Left kidney (tissue), 8 donors: ENCODE measurements at places on chromosomes 13 and 19.

DNA sequence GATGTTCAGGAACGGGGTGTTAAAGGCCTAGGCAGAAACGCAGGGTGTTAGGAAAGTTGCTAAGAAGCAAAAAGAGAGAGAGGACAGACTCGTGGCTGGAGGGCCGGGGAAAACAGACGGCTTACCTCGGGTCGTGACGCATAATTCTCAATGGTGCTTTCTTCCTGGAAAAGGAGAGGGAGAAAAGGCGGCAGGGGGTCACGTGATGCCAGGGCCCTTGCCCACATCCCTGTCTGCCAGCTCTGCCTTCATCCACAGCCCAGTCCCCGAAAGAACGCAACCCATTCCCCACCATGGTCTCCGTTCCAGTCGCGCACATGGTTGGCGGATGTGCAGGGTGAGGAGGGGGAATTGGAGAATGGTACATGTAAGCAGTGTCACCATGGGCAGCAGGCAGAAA lies 1.6 kb downstream of the KRTDAP start:
- DNase-seq, result no peak

GRCh38 chr13:33123066-33123859 lies 107.0 kb downstream of the KL start:
- DNase-seq, result no peak

DNA sequence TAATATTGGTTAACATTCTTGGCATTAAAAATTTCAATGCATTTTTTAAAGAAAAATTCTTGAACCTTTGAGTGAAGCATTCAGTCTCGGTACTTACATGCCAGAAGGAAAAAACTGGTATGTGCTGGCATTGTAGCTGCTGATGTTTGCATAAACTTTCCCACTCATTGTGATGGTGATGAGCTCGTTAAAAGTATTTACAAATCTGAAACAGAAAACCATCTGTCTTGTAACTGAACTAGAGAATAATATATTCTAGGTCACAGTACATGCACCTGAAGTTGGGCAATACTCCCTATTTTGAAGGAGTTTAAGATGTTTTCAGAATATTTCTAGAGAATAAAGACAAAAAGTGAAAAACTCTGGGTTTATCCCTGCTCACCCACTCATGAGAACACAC lies 64.1 kb downstream of the SLC15A1 start:
- no peak for DNase-seq

- DNase-seq, result no peak
Observed at GRCh38 chr19:52688335-52688734, 46.5 kb downstream of the ZNF611 start.

DNA sequence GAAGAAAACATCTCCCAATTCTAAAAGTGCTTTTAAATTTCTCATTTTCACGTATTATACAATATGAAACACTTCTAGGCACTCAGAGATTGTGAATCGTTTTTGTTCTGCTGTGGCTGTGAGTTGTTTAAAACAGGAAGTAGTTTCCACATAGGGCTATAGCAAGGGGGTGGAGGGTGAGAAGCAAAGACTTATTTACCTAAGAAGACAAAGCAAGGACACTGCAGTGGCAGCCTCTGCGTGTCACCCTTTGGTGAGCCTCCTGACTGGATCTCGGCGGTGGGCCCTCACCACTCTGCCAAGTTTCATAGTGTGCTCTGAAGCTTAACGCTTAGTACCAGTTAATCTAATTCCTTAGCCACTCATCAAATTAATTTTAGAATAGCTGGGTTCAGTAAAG lies 56.8 kb downstream of the TNFSF13B start:
- DNase-seq, result no peak

DNA sequence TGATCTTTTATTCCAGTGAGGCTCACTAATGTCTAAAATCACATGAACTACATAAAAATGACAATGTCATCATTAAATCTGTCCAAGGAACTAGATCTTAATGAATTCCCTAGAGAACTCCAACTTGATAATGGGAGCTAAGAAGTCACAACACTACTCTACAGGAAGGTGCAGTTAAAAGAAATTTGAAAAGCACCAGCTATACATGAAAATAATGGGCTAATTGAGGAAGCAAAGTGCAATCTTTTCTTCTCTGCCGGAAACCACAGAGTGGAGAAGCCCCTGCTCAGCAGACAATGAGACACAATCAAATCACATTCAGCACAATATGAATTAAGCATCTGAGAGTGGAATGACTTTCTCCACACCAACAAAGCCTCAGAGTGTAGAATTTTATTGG lies 261.7 kb downstream of the LHFPL6 start:
- DNase-seq, result no peak

GRCh38 chr13:44884076-44884729 lies 105.1 kb downstream of the NUFIP1 start:
- DNase-seq, result no peak

DNA sequence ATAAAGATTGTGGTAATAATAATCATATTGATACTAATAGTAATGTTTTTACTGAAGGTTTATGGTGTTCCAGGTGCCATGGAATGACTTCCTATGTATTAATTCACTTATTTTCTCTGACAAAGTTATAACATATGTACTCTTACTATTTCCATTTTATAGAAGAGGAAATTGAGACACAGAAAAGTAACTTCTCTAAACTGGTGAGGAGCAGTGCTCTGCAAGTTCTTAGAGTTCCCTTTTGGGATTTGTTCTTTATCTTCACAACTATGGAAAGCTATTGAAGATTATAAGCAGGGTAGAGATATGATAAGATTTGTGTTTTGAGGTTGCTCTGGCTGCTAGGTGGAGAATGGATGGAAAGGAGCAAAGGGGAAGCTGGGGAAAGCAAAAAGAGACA lies 83.9 kb upstream of the OLFM4 start:
- DNase-seq, result no peak

GRCh38 chr19:46009530-46010510 lies 13.0 kb downstream of the PGLYRP1 start:
- no peak for DNase-seq

DNA sequence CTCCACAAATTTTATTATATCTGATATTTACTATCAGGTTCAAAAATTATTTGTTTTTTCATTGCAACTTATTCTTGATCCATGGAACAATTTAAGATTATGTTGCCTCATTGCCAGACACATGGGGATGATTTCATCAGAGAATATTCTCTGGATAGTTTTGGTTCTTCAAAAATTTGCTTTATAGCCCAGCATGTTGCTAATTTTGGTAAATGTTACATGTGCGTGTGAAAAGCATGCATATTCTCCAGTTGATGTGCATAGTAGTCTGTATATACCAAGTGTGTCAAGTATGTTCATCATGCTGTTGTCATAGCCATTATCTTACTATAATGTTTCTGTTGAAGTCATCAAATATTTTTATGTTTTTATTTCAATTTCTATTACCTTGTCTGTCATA lies 122.3 kb downstream of the RFC3 start:
- DNase-seq, result no peak

DNA sequence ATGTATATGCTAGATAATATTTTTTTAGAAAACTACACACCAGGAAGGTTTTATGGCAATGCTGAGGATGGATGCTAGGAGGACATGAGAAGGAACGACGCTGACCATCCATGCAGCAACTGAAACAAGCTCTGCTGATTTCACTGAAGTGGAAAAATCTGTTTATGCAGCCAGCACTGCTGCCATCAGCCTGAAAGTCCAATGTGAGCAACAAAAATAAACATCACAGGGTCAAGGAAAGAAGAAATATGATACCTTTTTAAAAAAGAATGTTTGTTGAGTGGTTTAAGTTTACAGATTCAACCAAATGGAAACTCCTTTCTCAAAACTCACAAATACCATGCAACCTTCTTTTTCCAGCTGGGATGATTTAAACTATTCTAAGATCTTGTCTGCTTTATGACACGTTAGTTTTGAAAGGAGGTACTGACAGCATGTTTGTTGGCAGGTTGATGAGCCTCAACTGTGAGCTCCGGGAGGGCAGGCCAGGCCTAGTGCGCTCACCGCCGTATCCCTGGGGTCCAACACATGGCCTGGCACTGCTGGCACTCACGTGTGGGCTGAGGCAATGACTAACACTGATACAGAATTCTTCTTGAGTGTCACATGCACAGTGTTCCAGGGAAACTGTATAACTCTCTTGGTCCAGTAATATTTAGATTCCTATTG lies 46.8 kb downstream of the LATS2 start:
- DNase-seq, result peak; percentile 57
